IgD-negative memory B cell (primary cell): ENCODE measurements at places on chromosomes 4 and X. TPM values are rescaled to one million over a fixed set of nuclear protein-coding genes. Genes with fewer than 3 reads are reported as not detected.

The S100G gene
- polyA plus RNA-seq = not detected

The CLCN4 gene
- polyA plus RNA-seq = 5.1 TPM

The SLC39A8 gene
- 4.3 TPM for polyA plus RNA-seq

The SLC34A2 gene
- not detected for polyA plus RNA-seq

The SSX2B gene
- not detected for polyA plus RNA-seq

The PPP1R2C gene
- 4.6 TPM for polyA plus RNA-seq

The KCNIP4 gene
- 0.10 TPM for polyA plus RNA-seq
